Left ventricle myocardium inferior (tissue), 1 donor: ENCODE measurements at places on chromosomes 13 and 19. TPM values are rescaled to one million over a fixed set of nuclear protein-coding genes. Genes with fewer than 3 reads are reported as not detected.

Gene WTIP
- 19.5 TPM for total RNA-seq

Gene LGALS16
- total RNA-seq, result not detected

Gene SYT3
- total RNA-seq, result 0.22 TPM

Gene FRY
- 167 TPM for total RNA-seq

Gene CKM
- total RNA-seq, result 3,974 TPM

Gene PRODH2
- not detected for total RNA-seq

Gene GRIN3B
- not detected for total RNA-seq

Gene SCEL
- not detected for total RNA-seq

Gene PHLDB3
- 4.5 TPM for total RNA-seq

Gene FKBP8
- total RNA-seq, result 153 TPM

Gene ARL11
- 0.52 TPM for total RNA-seq

Gene ZNF554
- total RNA-seq, result 4.2 TPM

Gene PGLYRP1
- total RNA-seq, result not detected

Gene SLC10A2
- not detected for total RNA-seq

Gene ATP7B
- 3.8 TPM for total RNA-seq

Gene OR10H1
- total RNA-seq, result not detected

Gene GRAMD1A
- 26.2 TPM for total RNA-seq

Gene ERICH4
- not detected for total RNA-seq

Gene ACP5
- total RNA-seq, result 3.1 TPM

Gene PIK3R2
- 28.0 TPM for total RNA-seq

Gene PGLYRP2
- not detected for total RNA-seq

Gene ZNF415
- total RNA-seq, result 21.0 TPM

Gene C19orf73
- total RNA-seq, result 1.6 TPM

Gene KIR3DL2
- not detected for total RNA-seq

Gene ZGLP1
- 0.74 TPM for total RNA-seq

Gene CGB8
- not detected for total RNA-seq

Gene GFY
- 0.14 TPM for total RNA-seq

Gene KPNA3
- 60.0 TPM for total RNA-seq

Gene SIGLEC12
- 0.11 TPM for total RNA-seq

Gene BST2
- 42.2 TPM for total RNA-seq

Gene CD33
- total RNA-seq, result 3.0 TPM

Gene LRRC8E
- total RNA-seq, result 0.44 TPM

Gene LAMP1
- 96.1 TPM for total RNA-seq

Gene RINL
- total RNA-seq, result 3.7 TPM

Gene KLF2
- 65.2 TPM for total RNA-seq

Gene KL
- 1.2 TPM for total RNA-seq

Gene EML2
- total RNA-seq, result 48.4 TPM

Gene ERCC2
- 11.4 TPM for total RNA-seq

Gene CALR3
- not detected for total RNA-seq

Gene PSG11
- total RNA-seq, result not detected

Gene IGFL2
- not detected for total RNA-seq

Gene ZNF571
- 3.8 TPM for total RNA-seq

Gene RHPN2
- 1.0 TPM for total RNA-seq

Gene ZNF440
- total RNA-seq, result 3.7 TPM
